Cardiac atrium fibroblast (primary cell): ENCODE measurements at places on chromosomes 2 and 18. TPM values are rescaled to one million over a fixed set of nuclear protein-coding genes. Genes with fewer than 3 reads are reported as not detected.

Gene VWA3B
- total RNA-seq = not detected in 2 replicates

Gene IL18R1
- total RNA-seq = 4.5 and 5.3 TPM in 2 replicates

Gene ITM2C
- 151 and 170 TPM in 2 replicates for total RNA-seq

Gene VWC2L
- not detected in 2 replicates for total RNA-seq

Gene SRD5A2
- not detected in 2 replicates for total RNA-seq

Gene STARD6
- not detected in 2 replicates for total RNA-seq

Gene RAB11FIP5
- total RNA-seq = 33.2 and 40.7 TPM in 2 replicates

Gene SOX11
- not detected in 2 replicates for total RNA-seq

Gene IL1RL2
- total RNA-seq = 1.4 and 1.8 TPM in 2 replicates

Gene SLC1A4
- 20.9 and 22.9 TPM in 2 replicates for total RNA-seq

Gene ANKRD30B
- total RNA-seq = not detected in 2 replicates

Gene GPR17
- not detected in 2 replicates for total RNA-seq

Gene EIF2AK2
- 18.3 and 25.8 TPM in 2 replicates for total RNA-seq
